ENCODE measurements at places on chromosomes 12 and 14. TPM values are rescaled to one million over a fixed set of nuclear protein-coding genes. Genes with fewer than 3 reads are reported as not detected.

- peak; percentile 18 for DNase-seq
Measured at GRCh38 chr14:68655911-68656316, 137.0 kb downstream of the ZFP36L1 start.

GRCh38 chr12:93441081-93441616 is 598 bp downstream of the UBE2N start:
- DNase-seq, result no peak

DNA sequence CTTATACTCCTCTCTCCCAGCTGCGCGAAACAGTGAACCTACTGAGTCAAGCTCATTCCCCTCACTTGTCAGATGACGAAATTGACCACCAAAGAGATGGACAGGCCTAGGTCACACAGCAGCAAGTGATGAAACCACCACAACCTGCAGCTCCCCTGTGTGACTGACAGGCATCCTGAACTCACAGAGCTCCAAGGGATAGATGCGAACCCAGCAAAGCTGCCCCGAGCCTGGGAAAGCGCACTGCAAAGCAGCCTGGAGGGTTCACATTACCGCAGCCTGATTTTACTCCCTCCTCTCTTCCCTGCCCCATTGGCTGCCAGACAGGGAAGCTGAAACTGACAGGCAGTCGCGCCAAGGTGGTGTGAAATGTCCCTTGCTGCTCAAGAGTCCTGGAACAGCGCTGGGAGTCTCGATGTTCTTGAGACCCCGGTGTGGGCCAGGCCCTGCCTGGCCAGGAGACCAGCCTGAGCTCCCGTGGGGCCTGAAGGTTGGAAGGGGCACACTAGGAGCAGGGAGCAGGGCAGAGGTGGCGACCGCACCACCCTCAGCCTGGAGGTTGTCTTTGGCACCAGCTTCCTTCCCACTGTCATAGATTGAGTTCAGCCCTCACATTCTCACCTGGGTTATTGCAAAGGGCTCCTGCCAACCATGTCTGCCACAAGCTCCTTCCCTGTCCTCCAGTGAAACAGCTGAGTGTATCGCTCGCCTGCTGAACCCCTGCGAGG is 36.3 kb downstream of the SNRNP35 start:
- no peak for DNase-seq

- no peak for DNase-seq
Measured at GRCh38 chr12:121990692-121991603, 30.7 kb upstream of the BCL7A start.

GRCh38 chr12:99133401-99133800 is 488.3 kb downstream of the APAF1 start:
- no peak for DNase-seq

- no peak for DNase-seq
Measured at GRCh38 chr14:85366226-85366625, 163.7 kb upstream of the FLRT2 start.

GRCh38 chr12:113220593-113221180 is 577 bp upstream of the TPCN1 start:
- DNase-seq, result no peak

DNA sequence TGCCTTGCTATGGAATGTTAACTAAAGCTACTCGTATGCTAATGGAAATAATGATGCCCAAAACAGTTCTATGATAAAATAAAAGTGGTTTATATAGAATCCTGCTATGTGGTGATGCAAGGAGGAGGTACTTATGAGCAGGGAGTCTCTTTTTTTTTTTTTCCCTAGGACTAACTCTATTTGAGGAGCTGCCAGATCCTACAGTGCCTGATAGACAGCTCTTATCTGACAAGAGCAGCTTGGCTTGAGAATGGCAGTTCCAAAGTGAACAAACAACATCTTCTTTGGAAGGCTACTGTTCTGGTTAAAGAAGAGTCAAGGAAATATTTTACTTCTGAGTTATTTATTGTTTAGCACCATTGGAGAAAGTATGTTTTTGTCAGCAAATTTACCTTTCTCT is 10.2 kb upstream of the ACSM4 start:
- DNase-seq, result no peak

GRCh38 chr14:105340821-105341733 is 26.5 kb downstream of the PACS2 start:
- no peak for DNase-seq

RALGAPA1 gene
- 29.3 TPM for total RNA-seq
